IPS-NIHi11 (cell line): ENCODE measurements at places on chromosomes 3 and 15.

GRCh38 chr3:180678231-180678630 is 1.1 kb downstream of the CCDC39 start:
- no peak for DNase-seq

DNA sequence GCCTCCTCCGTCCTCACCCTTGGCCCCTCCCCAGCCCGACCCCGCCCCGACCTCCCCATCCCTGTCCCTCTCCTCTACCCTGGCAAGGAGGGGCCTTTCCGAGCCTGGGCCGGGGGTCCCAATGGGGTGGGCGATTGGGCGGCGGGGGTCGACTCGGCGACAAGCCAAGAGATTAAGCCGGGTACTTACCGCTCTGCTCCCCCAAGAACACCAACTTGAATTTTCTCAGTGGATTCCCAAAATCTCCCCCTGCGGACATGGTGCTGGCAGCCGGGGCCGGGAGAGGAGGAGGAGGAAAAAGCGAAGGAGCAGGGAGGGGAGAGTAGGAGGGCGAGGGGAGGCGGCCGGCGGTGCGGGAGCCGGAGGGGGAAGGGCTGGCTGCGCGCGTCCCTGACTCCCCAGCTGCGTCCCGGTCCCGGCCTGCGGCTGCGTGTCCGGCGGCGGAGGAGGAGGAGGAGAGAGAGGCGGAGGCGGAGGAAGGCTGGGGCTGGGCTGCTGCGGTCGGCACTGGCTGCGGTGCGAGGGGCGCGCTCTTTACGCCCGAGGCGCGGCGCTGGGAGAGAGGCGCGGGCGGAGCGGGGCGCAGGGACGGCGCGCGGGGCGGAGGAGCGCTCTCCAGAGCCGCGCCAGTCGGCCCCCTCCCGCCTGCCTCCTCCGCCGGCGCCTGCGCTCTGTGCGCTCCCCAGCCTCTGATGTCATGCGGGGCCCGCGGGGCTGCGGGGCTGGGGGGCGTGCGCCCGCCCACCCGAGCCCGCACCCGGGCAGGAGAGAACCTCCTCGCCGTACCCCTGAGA is at the start of gene RAB6B:
Gene RAB6B (minus strand): TSS at position 675 of the 794 bp plus-strand sequence. CDS start 416 bp downstream, at position 259.
- DNase-seq, result peak; percentile 91

DNA sequence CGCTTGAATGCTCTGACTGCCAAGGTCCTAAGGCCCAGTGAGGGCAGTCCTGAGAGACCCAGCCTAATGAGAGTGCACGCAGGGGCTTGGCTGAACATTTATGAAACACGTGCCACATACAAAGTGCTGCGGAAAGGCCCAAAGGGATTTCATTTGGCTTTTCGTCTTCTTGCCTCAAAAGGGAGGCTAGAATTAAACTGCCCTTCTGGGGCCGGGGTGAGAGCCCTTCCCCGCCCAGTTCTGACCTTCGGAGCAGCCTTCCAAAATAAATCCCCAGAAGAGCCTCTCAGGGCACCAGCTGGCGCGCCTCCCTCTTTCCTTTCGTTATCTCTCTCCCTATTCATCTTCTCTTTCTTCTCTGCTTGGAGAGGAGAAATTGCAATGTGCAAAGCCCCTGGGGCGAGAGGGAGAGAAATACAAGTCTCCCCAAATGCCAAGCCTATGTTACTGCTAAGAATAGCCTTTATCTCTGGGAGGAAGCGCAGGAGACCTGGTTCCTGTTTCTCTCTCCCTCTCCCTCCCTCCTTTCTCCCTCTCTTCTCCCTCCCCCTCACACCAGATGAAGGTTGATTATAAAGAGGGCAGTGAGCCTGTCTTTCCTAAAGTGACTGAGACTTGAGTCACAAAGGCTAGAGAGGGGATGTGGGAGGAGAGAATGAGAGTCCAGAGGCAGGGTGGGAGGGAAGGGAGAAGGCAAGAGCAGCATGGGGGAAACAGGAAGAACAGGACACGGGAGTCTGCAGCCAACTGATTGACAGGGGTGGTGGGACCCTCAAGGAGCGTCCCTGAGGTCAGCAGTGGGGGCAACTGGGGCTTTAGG is 36.7 kb upstream of the NDUFB4 start:
- no peak for DNase-seq

GRCh38 chr3:143040261-143040879 is 39.0 kb downstream of the U2SURP start:
- DNase-seq, result no peak

GRCh38 chr3:46693038-46693891 is at the start of gene ALS2CL:
Gene ALS2CL, minus strand, starts transcription at chr3:46693679. Its CDS starts 4,239 bp downstream, at chr3:46689440.
- peak; percentile 88 for DNase-seq

DNA sequence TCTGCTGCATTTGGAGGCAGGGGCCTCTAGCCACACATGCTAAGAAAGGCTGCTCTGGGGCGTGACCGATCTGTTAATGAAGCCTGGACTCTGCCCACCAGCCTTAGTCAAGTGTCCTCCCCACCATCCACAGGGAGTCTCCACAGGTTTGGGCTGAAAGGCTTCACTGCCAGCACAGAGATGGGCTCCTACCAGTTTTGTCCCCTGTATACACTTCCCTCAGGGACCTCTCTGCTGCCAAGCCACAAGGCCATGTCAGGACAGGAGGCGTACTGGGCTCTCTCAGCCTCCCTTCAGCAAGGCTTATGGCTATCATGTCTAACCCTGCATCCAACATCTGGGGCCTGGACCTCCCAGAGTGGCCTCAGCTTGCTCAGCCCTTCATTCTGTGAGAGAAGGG is 23.5 kb downstream of the KIF9 start:
- DNase-seq, result no peak

DNA sequence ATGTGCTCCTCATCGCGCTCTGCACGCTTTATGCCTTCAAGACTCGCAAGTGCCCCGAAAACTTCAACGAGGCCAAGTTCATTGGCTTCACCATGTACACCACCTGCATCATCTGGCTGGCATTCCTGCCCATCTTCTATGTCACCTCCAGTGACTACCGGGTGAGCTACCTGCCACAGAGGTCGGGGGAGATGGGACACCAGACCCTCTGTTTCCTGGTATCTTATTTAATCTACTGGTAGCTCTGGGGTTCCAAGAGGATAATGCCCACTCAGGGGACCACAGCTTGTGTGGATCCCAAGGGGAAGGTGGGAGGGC is 9.1 kb downstream of the GRM2 start:
- peak; percentile 2 for DNase-seq

- DNase-seq, result no peak
These were observed 770.6 kb upstream of the NR2F2 start for GRCh38 chr15:95559875-95560394.

GRCh38 chr15:93852761-93853160 is 378.6 kb upstream of the MCTP2 start:
- no peak for DNase-seq

DNA sequence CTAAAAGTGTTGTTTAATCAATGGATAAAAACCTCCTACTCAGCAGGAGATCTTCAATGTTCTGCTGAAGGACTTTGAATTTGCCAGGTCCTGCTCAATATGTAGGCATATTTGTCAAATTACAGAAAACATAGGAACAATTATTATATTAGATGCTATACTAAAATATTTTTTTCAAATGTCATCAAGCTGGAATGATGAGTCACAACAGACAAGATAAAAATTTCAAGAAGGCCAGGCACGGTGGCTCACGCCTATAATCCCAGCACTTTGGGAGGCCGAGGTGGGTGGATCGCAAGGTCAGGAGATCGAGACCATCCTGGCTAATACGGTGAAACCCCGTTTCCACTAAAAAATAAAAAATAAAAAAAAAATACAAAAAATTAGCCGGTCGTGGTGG is 68.0 kb downstream of the AQP9 start:
- no peak for DNase-seq

- DNase-seq, result no peak
These were observed 178.3 kb upstream of the PLSCR5 start for GRCh38 chr3:146783446-146783845.

GRCh38 chr15:45549541-45550220 is 27.1 kb upstream of the SLC30A4 start:
- no peak for DNase-seq

GRCh38 chr3:133277813-133278212 is 122.0 kb upstream of the BFSP2 start:
- DNase-seq, result no peak

- DNase-seq, result no peak
These were observed 19.5 kb downstream of the SETMAR start for GRCh38 chr3:4322635-4323034.

- DNase-seq, result no peak
These were observed 32.5 kb upstream of the THSD4 start for GRCh38 chr15:71082803-71083202.

DNA sequence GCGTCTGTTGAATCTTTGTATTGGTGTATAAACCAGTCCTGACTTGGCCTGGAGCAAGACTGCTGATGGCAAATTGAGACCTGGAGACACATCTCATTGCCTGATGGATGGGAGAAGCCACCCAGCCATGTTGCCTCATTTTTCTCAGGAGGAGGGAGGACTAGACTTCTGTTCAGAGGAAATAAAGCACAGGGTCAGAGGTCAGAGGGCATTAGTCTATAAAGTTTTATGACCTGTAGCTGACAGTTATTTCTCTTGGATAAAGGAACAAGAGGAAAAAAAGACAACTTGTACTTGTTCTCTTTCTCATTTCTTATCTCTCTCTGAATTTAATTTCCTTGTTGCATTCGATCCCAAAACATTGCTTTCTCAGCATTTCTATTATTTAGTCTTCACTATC is 775.9 kb downstream of the SQOR start:
- DNase-seq, result no peak

DNA sequence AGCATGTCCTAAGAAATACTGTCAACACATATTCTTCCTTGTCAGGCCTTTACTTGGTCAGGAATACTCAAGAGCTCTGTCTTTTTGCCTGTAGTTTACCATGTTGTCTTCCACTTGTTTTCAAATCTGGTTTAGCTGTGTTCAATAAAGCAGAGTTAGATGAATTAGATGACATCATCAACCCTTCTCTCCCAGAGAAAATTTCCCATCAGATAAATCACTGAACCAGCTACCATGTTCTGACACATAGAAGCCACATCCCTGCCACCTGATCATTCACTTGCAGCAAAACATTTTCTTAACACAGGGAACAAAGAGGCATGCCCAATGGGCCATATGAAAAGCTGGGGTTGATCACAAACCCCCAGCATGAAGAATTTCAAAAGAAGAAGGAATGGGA is 42.1 kb downstream of the TERC start:
- no peak for DNase-seq

- no peak for DNase-seq
These were observed 271.9 kb upstream of the GADL1 start for GRCh38 chr3:31166249-31166885.

DNA sequence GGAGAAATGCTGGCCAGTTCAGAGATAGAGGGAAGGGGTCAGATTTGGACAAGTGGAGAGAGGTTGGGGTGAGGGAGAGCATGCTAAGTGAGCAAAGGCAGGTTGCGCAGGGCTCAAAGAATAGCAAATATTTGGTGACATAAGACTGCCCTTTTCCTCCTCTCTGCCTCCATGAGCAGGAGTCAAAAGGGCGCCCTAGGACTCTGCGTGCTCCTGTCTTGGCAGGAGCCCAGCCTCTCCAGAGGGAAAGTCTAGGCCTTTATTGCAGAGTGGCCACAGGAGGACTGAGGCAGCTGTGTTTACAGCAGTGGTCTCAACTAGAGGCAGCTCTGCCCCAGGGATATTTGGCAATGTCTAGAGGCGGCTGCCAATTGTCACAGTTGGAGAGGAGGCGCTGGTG is 165.6 kb downstream of the FAM43A start:
- no peak for DNase-seq

- DNase-seq, result no peak
These were observed 288.8 kb downstream of the CNTN6 start for GRCh38 chr3:1381647-1382036.

- DNase-seq, result no peak
These were observed 32.0 kb downstream of the AP4E1 start for GRCh38 chr15:50940506-50940905.

DNA sequence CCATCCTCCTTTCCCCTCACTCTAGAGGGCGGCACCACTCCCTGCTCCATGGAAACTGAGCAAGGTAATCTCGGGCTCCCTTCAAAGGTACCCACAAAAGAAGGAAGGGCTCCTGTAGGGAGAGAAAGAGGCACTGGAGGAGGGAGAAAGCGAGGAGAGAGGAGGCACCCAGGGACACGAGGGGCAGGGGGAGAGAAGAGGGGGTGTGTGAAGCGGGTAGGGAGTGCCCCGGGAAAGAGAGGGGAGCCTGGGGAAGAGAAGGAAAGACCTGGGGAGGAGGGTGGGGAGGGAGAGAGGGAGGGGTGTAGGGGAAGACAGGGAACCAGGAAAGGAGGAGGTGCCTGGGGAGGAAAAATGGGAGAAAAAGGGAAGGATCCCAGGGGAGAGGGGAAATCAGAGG is 523 bp downstream of the VILL start:
- no peak for DNase-seq

DNA sequence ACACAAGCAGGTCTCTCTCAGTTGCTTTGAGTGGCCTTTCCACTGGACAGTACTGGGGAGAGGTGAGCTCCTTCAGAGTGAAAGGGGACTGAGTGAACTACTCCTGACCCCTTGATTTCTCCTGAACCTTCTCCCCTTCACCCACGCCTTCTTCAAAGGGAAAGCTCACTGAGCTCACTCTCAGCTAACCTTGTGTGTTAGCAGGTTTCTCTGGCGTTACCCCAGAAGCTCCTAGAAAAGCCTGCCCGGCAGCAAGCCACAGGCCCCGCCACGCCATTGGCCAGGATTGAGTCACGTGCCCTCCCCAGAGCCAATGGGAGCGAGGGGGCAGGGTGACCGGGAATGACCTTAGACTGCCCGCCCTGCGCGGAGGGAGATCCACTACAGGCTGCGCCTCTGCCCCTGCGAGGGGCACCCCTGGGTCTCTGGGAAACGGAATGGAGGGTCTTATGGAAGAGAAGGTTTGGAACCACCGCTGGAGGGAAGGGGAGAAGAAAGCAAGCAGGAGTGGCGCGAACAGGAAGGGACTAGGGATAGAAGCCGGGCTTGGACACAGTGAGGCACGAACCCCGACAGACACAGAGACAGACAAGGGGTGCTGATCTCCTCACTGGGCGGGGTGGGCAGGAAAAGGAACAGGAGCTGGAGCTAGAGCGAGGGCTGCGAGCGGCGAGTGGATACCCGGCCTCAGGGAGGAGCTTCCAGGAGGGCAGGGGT is 17.4 kb upstream of the CLK3 start:
- peak; percentile 98 for DNase-seq

- peak; percentile 27 for DNase-seq
These were observed 15.1 kb upstream of the ARHGAP31 start for GRCh38 chr3:119279101-119279554.

GRCh38 chr3:143601723-143602484 is 246.4 kb downstream of the SLC9A9 start:
- DNase-seq, result no peak

- DNase-seq, result no peak
These were observed 31.3 kb upstream of the ST3GAL6 start for GRCh38 chr3:98731720-98732285.
